ENCODE measurements at places on chromosomes 4 and X.

DNA sequence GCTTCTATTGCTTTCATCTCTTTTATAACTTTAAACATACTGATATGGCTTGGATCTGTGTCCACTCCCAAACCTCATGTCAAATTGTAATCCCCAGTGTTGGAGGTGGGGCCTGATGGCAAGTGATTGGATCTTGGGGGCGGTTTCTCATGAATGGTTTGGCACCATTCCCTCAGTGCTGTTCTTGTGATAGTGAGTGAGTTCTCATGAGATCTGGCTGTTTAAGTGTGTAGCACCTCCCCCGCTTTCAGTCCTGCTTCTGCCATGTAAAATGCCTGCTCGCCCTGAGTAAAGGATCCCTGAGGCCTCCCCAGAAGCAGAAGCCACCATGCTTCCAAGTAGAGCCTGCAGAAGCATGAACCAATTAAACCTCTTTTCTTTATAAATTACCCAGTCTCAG is 17.7 kb downstream of the MND1 start:
- no peaks in the 10 kb centered on the region for H3K27me3 ChIP-seq
- H3K36me3 ChIP-seq: peaks cover 2% of the 10 kb centered on the region
- no peak for DNase-seq
- H3K4me1 ChIP-seq: peaks cover 3% of the 10 kb centered on the region
- no peak overlapping the region for H3K4me3 ChIP-seq
- H3K27ac ChIP-seq: no peak overlapping the region

GRCh38 chr4:165331823-165332222 is 4.4 kb downstream of the MSMO1 start:
- H3K36me3 ChIP-seq: peaks cover 15% of the 10 kb centered on the region
- H3K4me3 ChIP-seq: peak overlapping the region; percentile 60
- H3K27ac ChIP-seq: no peak overlapping the region
- DNase-seq: no peak

DNA sequence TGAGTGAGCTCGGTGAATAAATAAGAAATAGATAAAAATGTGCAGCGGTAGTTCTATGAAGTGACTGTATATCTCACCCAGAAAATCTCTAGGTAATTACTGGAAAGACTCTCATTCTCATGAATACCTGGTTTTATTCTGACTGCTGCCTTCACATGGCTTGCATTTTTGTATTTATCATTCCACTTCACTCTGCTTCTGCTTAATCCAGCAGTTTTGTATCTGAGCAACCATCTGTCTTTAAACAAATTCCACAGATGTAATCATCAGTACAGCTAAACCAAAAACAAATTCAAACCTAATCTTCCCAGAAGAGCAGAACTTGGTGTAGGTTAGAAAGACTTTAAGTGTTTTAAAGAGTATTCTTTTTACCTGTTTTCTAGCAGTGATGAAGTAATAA is 11.2 kb upstream of the ALB start:
- H3K36me3 ChIP-seq: no peaks in the 10 kb centered on the region
- H3K4me1 ChIP-seq: no peaks in the 10 kb centered on the region
- H3K27ac ChIP-seq: no peak overlapping the region
- DNase-seq: no peak
- H3K4me3 ChIP-seq: no peak overlapping the region
- H3K27me3 ChIP-seq: no peaks in the 10 kb centered on the region

- H3K4me1 ChIP-seq: peaks cover 8% of the 10 kb centered on the region
- no peak overlapping the region for H3K27ac ChIP-seq
- DNase-seq: no peak
These were observed 123.2 kb upstream of the FAM9C start for GRCh38 chrX:13167481-13168231.

DNA sequence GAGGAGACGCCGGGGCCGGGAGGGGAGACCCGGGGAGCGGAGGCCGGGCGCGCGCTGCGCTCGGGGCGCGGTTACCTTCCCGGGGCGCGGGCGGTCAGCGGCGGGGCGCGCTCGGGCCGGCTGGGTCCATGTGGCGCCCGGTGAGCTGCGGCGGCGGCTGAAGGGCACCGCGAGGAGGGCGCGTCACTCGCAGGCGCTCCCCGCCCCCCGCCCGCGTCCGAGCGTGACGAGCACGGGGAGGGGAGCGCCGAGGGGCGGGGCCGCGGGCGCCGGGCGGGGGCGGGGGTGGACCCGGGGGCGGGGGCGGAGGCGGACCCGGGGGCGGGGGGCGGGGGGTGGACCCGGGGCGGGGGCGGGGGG is at the start of gene CPLX1:
Gene CPLX1 (minus strand): TSS at position 159 of the 360 bp plus-strand sequence. CDS start 1,607 bp downstream, outside the sequence.
- H3K27me3 ChIP-seq: peaks cover 12% of the 10 kb centered on the region
- H3K36me3 ChIP-seq: no peaks in the 10 kb centered on the region
- no peak for DNase-seq
- no peak within 1 kb of the TSS for H3K27ac ChIP-seq

- no peaks in the 10 kb centered on the region for H3K27me3 ChIP-seq
- H3K36me3 ChIP-seq: no peaks in the 10 kb centered on the region
- DNase-seq: no peak
- peak overlapping the region; percentile 80 for H3K4me3 ChIP-seq
- no peak overlapping the region for H3K27ac ChIP-seq
These were observed 1.3 kb downstream of the RBM10 start for GRCh38 chrX:47146121-47146935.

GRCh38 chr4:116702949-116703348 is 382.4 kb downstream of the TRAM1L1 start:
- no peaks in the 10 kb centered on the region for H3K36me3 ChIP-seq
- no peak for DNase-seq
- no peaks in the 10 kb centered on the region for H3K4me1 ChIP-seq

DNA sequence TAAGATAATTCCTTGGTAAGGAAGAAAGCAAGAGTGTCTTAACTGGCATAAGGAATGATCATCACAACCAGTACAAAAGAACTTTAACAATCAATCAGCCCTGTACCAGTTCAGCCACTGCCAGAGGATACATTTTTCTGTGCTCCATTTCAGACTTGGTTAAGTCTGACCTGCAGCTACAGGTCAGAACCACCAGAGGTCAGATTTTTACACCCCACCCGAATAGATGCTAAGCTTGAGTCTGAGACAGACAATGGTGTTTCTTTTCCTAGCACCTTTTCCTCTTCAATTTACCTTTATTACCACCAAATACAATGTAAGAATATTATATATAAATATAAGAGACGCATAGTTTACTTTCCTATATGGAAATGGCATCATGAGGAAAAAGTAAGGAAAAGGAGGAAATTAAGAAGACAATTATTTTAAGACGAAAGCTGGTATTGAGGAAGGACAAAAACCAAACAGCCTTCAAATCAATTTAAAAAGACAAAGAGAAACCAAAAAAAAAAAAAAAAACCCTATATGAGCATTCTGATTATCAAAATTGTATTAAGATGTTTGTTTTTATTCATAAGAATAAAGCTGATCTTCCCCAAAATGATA is 215.3 kb upstream of the TTC29 start:
- H3K27ac ChIP-seq: no peak overlapping the region
- no peak for DNase-seq
- no peak overlapping the region for H3K4me3 ChIP-seq
- H3K27me3 ChIP-seq: peaks cover 7% of the 10 kb centered on the region

- H3K36me3 ChIP-seq: no peaks in the 10 kb centered on the region
- H3K27me3 ChIP-seq: no peaks in the 10 kb centered on the region
- no peaks in the 10 kb centered on the region for H3K4me1 ChIP-seq
- H3K27ac ChIP-seq: no peak overlapping the region
- DNase-seq: no peak
These were observed 218.5 kb upstream of the ANKRD50 start for GRCh38 chr4:124931050-124931449.

- no peak overlapping the region for H3K27ac ChIP-seq
- H3K4me3 ChIP-seq: no peak overlapping the region
- no peaks in the 10 kb centered on the region for H3K27me3 ChIP-seq
- no peaks in the 10 kb centered on the region for H3K4me1 ChIP-seq
- no peak for DNase-seq
- no peaks in the 10 kb centered on the region for H3K36me3 ChIP-seq
These were observed 79.7 kb downstream of the ABCB7 start for GRCh38 chrX:75076429-75076828.

GRCh38 chr4:164509951-164510350 is 244.0 kb upstream of the SMIM31 start:
- no peaks in the 10 kb centered on the region for H3K27me3 ChIP-seq
- H3K4me1 ChIP-seq: no peaks in the 10 kb centered on the region
- H3K4me3 ChIP-seq: no peak overlapping the region

GRCh38 chr4:176437756-176438155 is 118.0 kb downstream of the SPCS3 start:
- H3K36me3 ChIP-seq: no peaks in the 10 kb centered on the region
- H3K27me3 ChIP-seq: no peaks in the 10 kb centered on the region
- DNase-seq: no peak
- H3K4me3 ChIP-seq: no peak overlapping the region

GRCh38 chr4:104066533-104066932 is 346.7 kb upstream of the TACR3 start:
- no peak for DNase-seq
- no peaks in the 10 kb centered on the region for H3K4me1 ChIP-seq
- no peak overlapping the region for H3K27ac ChIP-seq
- H3K36me3 ChIP-seq: no peaks in the 10 kb centered on the region
- no peak overlapping the region for H3K4me3 ChIP-seq
- H3K27me3 ChIP-seq: no peaks in the 10 kb centered on the region

All from GM12878 (cell line).